ENCODE measurements at places on chromosomes 3 and 15. TPM values are rescaled to one million over a fixed set of nuclear protein-coding genes. Genes with fewer than 3 reads are reported as not detected.

TLR9 gene
- total RNA-seq, result 0.93 TPM

SERPINI1 gene
- total RNA-seq, result 4.0 TPM

CACNA1D gene
- total RNA-seq, result 1.5 TPM

TLE3 gene
- 131 TPM for total RNA-seq

LRTM1 gene
- not detected for total RNA-seq

MINDY2 gene
- 33.0 TPM for total RNA-seq

DNA sequence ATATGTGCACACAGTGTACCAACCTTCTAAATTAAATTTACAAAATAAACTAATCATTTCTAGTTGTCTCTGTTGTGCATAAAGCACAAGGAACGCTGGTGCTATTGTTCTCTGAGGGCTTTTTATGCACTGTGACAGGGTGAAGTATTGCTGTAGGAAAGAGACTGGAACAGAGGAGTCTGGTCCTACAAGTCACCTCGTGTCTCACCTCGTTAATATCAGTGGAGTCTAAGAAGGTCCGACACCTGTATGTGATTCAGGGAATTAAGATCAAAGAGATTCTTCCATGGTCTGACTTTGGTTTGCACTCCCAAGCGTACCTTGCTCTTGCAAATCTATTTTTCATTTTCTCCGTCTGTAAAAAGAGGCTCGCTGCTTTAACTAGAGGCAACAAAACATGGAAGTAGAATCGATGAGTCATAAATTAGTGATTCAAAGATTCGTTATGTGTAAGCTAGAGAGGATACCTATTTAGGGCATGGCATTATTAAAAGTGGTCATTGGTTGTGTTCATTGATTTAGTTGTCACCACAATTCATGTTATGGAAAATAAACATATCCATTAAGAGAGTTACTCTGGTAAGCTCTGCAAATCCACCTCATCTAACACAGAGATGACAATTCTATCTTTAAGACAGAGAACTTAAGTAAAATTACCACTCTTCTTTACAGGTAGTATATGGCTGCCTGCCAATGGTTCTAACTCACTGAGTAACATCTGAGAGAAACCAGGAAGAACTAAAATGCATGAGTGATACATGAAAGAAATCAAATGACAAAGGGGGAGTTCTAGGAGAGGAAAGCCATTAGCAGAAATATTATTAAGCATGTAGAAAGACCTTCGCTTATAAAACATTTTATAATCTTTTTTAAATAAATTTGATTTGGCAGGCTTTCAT, 219.4 kb upstream of the GBE1 start:
- H3K27ac ChIP-seq, result no peak overlapping the region
- H3K4me3 ChIP-seq, result no peak overlapping the region
- ATAC-seq, result no peak

GRCh38 chr3:60497902-60498301, 753.4 kb downstream of the FHIT start:
- H3K27me3 ChIP-seq, result no peaks in the 10 kb centered on the region
- no peaks in the 10 kb centered on the region for H3K36me3 ChIP-seq
- no peaks in the 10 kb centered on the region for H3K4me1 ChIP-seq
- no peak overlapping the region for H3K4me3 ChIP-seq
- ATAC-seq, result no peak

- peaks cover 14% of the 10 kb centered on the region for H3K4me1 ChIP-seq
- no peak overlapping the region for H3K27ac ChIP-seq
- no peaks in the 10 kb centered on the region for H3K36me3 ChIP-seq
- no peak for ATAC-seq
- H3K27me3 ChIP-seq, result no peaks in the 10 kb centered on the region
- H3K4me3 ChIP-seq, result no peak overlapping the region
These were observed 74.9 kb upstream of the SKOR1 start for GRCh38 chr15:67750371-67750770.

DNA sequence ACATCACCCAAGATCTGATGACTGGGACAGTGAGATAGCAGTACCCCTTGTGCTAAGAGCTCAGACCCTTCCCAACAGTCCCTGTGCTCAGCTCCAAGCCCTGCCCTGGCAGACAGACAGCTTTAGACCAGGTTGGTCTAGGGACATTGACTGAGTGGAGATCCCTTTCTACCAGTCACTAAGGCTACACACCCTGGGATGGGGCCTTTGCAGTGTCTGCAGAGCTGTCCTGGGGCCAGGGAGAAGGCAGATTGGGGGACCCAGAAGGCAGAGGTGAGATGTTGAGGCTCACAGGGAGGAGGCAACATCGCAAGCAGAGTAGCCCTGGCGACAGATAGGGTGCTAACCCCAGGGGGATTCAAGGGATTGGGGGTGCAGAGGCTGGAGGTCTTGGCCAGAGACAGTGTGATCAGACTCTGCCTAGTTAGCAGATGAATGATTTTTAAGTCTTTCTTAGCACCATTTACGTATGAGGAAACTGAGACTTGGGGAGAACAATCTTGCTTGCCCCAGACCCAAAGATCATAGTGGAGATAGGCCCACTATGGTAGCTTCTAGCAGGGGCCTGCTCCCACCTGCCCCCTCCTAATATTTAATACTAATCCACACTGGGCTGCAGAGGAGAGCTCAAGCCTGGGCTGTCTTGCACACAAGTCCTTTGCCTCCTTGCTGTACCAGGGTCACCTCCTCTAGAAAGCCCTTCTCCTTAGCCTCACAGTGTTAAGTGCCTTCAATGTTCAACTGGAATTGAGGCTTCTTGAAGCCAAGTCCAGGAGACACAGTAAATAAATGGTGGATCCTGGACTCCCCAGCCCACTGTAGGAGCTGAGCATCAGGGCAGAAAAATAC, 32.6 kb downstream of the HMCES start:
- peaks cover 28% of the 10 kb centered on the region for H3K4me1 ChIP-seq
- ATAC-seq, result no peak
- H3K27me3 ChIP-seq, result no peaks in the 10 kb centered on the region
- peak overlapping the region; percentile 34 for H3K27ac ChIP-seq

DNA sequence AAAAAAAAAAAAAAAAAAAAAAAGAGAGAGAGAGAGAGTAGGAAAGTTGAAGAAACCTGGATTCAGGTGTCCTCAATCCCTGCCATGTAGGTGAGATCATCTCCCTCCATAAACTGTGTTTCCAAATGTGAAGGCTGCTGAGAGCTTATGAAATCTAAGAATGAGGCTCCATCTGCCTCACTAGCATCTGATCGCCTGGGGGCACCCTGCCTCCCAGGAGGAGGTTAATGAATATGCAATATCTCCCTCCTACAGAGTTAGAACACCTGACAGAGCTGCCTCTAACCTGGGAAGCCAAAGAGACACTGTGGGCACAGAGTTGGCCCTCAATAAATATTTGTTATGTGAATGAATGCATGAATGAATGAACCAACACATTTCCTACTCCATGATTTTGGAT, 23.8 kb upstream of the ZNF148 start:
- peaks cover 30% of the 10 kb centered on the region for H3K27me3 ChIP-seq
- ATAC-seq, result no peak
- no peak overlapping the region for H3K4me3 ChIP-seq
- no peak overlapping the region for H3K27ac ChIP-seq
- no peaks in the 10 kb centered on the region for H3K4me1 ChIP-seq

DNA sequence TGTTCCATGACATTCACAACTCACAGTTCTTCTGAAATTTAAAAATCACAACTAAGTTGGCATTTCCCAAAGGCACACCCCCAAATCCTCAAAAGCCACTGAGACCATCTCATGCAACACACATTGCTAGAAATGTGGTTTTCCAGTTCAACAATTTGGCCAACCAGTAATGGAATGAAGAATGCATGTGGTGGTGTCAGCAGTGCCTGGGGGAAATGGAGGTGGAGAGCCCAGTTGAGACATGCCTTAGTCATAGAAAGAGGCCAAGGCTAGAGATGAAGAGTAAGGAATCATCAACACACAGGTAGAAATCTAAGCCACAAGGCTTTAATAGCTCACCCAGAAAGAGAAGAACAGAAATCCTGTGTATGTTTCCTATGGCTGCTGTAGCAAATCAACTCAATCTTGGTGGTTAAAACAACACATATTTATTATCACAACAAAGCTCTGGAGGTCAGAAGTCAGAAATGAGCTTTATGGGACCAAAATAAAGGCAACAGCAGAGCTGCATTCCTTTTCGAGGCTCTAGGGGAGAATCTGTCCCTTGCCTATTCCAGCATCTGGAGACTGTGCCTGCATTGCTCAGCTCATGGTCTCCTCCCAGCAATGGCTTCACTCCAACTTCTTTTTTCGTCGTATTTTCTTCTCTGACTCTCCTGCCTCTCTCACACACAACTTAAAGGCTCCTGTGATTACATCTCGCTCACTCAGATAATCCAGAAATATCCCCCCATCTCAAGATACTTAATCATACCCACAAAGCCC, 54.0 kb downstream of the SNTN start:
- H3K4me1 ChIP-seq, result no peaks in the 10 kb centered on the region
- no peaks in the 10 kb centered on the region for H3K27me3 ChIP-seq
- no peaks in the 10 kb centered on the region for H3K36me3 ChIP-seq
- ATAC-seq, result no peak
- no peak overlapping the region for H3K4me3 ChIP-seq

DNA sequence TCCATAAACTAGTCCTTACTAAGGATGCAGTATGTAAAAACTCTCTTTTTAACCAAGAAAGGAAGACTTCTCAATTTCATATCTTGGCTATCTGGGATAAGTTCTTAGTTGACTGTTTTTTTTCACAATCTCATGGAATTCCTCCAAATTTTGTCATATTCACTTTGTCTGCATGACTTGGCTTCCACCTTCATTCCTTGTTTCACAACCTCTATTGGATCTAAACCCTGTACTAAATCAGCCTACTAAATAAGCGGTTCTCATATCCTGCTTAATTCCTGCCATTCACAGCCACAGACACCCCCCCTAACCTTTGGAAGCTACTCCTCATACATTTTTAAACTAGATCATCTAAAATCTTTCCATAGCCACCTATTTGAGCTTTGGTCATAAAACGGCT, 370.6 kb upstream of the NAALADL2 start:
- no peaks in the 10 kb centered on the region for H3K27me3 ChIP-seq
- no peaks in the 10 kb centered on the region for H3K4me1 ChIP-seq
- ATAC-seq, result no peak
